ENCODE measurements at places on chromosomes 7 and 10. TPM values are rescaled to one million over a fixed set of nuclear protein-coding genes. Genes with fewer than 3 reads are reported as not detected.

The INMT gene
- total RNA-seq = 0.40 TPM

The RNF32 gene
- 3.4 TPM for total RNA-seq

The OR9A4 gene
- total RNA-seq = not detected

The DDX21 gene
- 82.7 TPM for total RNA-seq

The DEPP1 gene
- 1.9 TPM for total RNA-seq

The KCNIP2 gene
- total RNA-seq = 2.6 TPM

The LEP gene
- not detected for total RNA-seq

The C10orf90 gene
- not detected for total RNA-seq

The HABP2 gene
- not detected for total RNA-seq

The MSMB gene
- not detected for total RNA-seq

The SP8 gene
- not detected for total RNA-seq

The SLC26A3 gene
- total RNA-seq = not detected

The OR2A42 gene
- not detected for total RNA-seq

The ATOH7 gene
- total RNA-seq = not detected

The EPHB6 gene
- total RNA-seq = 7.0 TPM

The ANXA8L1 gene
- 0.45 TPM for total RNA-seq

The TRIM74 gene
- 1.9 TPM for total RNA-seq

The CPEB3 gene
- 2.8 TPM for total RNA-seq

The GPR15LG gene
- total RNA-seq = not detected

The SCIN gene
- total RNA-seq = not detected

The APBB1IP gene
- 80.9 TPM for total RNA-seq

The ASAH2 gene
- 3.6 TPM for total RNA-seq

The SORBS1 gene
- 0.58 TPM for total RNA-seq

The EPHA1 gene
- total RNA-seq = 1.1 TPM

The SIRT1 gene
- total RNA-seq = 25.8 TPM

The NUTM2A gene
- total RNA-seq = 0.15 TPM

The DYNC1I1 gene
- total RNA-seq = not detected

The EGR2 gene
- total RNA-seq = 6.4 TPM

The ZNF488 gene
- 0.10 TPM for total RNA-seq

The TAS2R38 gene
- total RNA-seq = not detected

The STARD3NL gene
- total RNA-seq = 24.4 TPM

The SLC25A40 gene
- 54.1 TPM for total RNA-seq

The TEX47 gene
- not detected for total RNA-seq

The FGF8 gene
- not detected for total RNA-seq

The ARHGEF35 gene
- 6.0 TPM for total RNA-seq

The SPDYE2 gene
- total RNA-seq = 0.15 TPM

The CLDN4 gene
- total RNA-seq = not detected

The WDR86 gene
- total RNA-seq = 1.1 TPM

The MICU1 gene
- 29.6 TPM for total RNA-seq

The ADRB1 gene
- 0.20 TPM for total RNA-seq

The HGF gene
- total RNA-seq = not detected

The PLEKHS1 gene
- total RNA-seq = not detected

The NEBL gene
- total RNA-seq = not detected

The AP5Z1 gene
- total RNA-seq = 57.5 TPM

The PRSS37 gene
- total RNA-seq = not detected

The SLC39A12 gene
- total RNA-seq = not detected

The PON1 gene
- total RNA-seq = not detected

The FEZF1 gene
- not detected for total RNA-seq

The C1QL3 gene
- 0.15 TPM for total RNA-seq

The SEMA3D gene
- not detected for total RNA-seq

The SPACDR gene
- total RNA-seq = 4.0 TPM

The CHCHD2 gene
- 482 TPM for total RNA-seq

The ACSL5 gene
- 55.0 TPM for total RNA-seq

The FRA10AC1 gene
- total RNA-seq = 11.7 TPM

The OIT3 gene
- not detected for total RNA-seq

The MYH16 gene
- total RNA-seq = not detected

The KLF14 gene
- total RNA-seq = not detected

The CDK14 gene
- not detected for total RNA-seq

The SMIM30 gene
- total RNA-seq = 24.8 TPM
